ENCODE measurements at places on chromosomes 11 and 22. TPM values are rescaled to one million over a fixed set of nuclear protein-coding genes. Genes with fewer than 3 reads are reported as not detected.

Gene CPT1B
- 43.6 TPM for total RNA-seq

Gene GRAP2
- total RNA-seq = 41.8 TPM

Gene BIRC3
- total RNA-seq = 199 TPM

Gene DEUP1
- not detected for total RNA-seq

Gene POU2AF2
- not detected for total RNA-seq

Gene POLR2F
- total RNA-seq = 140 TPM

Gene MACROD1
- 19.6 TPM for total RNA-seq

Gene FGF4
- total RNA-seq = not detected

Gene PARVA
- total RNA-seq = 0.18 TPM

Gene SAA2
- not detected for total RNA-seq

Gene PSMC3
- 200 TPM for total RNA-seq

Gene LTBP3
- total RNA-seq = 35.4 TPM

Gene SCN2B
- total RNA-seq = not detected

Gene C11orf52
- not detected for total RNA-seq

Gene CADM1
- total RNA-seq = 1.1 TPM

Gene PRSS23
- total RNA-seq = 4.0 TPM

Gene OR4S1
- total RNA-seq = not detected

Gene TYR
- total RNA-seq = not detected

Gene CHST1
- 0.80 TPM for total RNA-seq

Gene OR10G4
- total RNA-seq = not detected

Gene PDE2A
- total RNA-seq = 0.55 TPM

Gene OR10A6
- total RNA-seq = not detected

Gene SPA17
- total RNA-seq = 3.9 TPM

Measured in CD8-positive, alpha-beta memory T cell (primary cell).